ENCODE measurements at places on chromosomes 3 and 15. TPM values are rescaled to one million over a fixed set of nuclear protein-coding genes. Genes with fewer than 3 reads are reported as not detected.
A peak's percentile ranks its signal among the peaks of the same experiment; 100 is the strongest.

The GNAI2 gene
- total RNA-seq = 232 TPM

- no peak for DNase-seq
Observed at GRCh38 chr3:149604125-149604875, 53.5 kb downstream of the WWTR1 start.

The TMEM158 gene
- 272 TPM for total RNA-seq

The CELSR3 gene
- 5.2 TPM for total RNA-seq

GRCh38 chr3:171832989-171833388 is 10.2 kb upstream of the TMEM212 start:
- DNase-seq = peak; percentile 31

DNA sequence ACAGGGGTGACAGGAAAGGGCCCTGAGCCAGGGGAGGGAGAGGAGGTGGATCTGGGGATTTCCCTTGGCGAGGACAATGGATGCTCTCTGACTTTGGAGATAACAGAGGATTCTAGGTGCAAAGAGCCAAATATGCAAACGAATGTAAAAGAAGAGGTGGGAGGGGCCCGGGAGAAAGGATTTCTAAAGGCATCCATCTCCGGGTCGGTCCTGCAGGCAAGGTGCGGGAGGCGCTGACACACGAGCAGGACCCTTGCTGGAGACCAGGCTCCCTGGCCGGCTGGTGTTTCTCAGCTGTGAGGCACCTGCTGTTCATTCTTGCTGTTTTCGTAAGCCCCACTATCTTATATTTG is 115.2 kb upstream of the TLE3 start:
- no peak for DNase-seq

GRCh38 chr3:33419948-33420347 is 20.3 kb downstream of the UBP1 start:
- DNase-seq = no peak

DNA sequence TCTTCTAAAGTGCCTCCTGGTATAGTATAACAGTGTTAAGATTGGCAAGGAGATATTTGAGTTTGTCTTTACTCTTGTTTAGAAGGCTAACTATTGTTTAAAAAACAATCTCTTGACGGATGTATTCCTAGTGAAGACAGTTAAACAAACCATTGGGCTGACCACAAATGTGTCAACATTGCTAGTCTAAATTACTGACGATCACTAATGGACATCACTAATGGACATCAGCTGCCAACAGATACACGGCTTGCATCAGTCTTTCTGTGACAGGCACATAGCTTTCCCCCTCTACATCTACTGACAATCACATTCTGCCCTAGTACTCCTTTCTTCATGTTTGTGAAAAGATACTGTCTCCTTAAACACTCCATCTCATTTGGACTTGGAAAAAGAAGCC is 57.1 kb upstream of the ETV5 start:
- DNase-seq = peak; percentile 48

DNA sequence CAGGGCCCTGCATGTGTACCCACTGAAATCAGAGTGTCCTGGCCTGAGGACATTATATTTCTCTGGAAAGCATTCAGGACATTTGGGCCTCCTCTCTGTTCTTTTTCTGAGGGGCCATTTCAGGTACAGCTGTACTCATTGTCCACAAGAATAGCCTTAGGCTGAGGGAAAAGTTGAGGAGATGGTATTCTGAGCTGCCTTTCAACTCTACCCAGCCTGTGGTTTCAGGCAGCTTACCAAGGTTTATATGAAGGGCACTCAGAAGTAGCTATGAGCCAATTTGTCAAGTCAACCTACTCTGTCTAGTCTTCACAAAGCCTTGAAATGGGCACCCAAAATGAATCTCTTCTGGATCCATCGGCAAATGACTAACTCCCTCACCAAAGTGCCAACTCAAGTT is 9.4 kb downstream of the ATP13A4 start:
- peak; percentile 55 for DNase-seq

DNA sequence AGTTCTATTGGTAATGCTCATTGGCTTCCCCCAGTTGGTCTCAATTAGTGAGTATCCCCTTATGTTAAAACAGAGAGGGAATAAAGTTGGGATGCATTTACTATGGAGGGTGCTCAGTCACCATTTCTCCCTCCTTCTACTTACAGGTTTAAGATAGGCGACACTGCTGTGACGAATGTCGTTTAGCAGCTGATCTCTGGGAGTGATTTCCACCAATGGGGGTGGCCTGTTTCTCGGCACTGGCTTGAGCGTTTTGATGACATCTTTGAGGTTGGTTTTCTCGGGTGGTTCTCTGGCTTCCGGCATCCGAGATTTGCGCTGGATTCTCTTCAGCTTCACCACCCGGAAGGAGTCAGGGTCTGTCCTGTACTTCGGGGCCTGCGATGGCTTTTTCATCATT is 3.8 kb downstream of the LMOD3 start:
- no peak for DNase-seq

GRCh38 chr15:72813345-72814004 is 29.9 kb upstream of the ADPGK start:
- no peak for DNase-seq

DNA sequence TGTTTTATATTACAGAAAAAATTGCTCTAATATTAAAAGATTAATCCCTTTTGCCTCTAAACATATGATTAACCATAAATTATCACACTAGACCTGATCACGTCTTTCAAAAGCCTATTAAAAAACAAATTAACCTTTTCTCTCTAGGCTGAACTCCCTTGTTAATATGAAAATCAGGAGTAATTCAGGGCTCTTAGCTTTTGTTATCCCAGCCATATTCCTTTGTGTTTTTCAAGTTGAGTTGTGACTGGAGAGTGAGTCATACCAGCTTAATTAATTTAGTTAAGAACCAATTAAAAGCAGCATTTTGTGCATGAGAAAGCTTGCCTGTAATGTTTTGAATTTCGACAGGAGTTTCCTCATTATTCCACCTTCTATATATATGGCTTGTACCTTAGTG is 385.8 kb downstream of the VGLL3 start:
- no peak for DNase-seq

The ANKDD1A gene
- 2.1 TPM for total RNA-seq

The SLC22A13 gene
- not detected for total RNA-seq

The RBPMS2 gene
- total RNA-seq = 0.91 TPM

GRCh38 chr15:72838311-72838731 is 54.8 kb upstream of the ADPGK start:
- no peak for DNase-seq

- no peak for DNase-seq
Observed at GRCh38 chr15:99361545-99362185, 110.4 kb downstream of the LRRC28 start.

Measured in M059J (cell line).